Osteoblast (primary cell): ENCODE measurements at places on chromosomes 12 and 14.

GRCh38 chr12:105257321-105257728, 21.4 kb upstream of the APPL2 start:
- no peak for DNase-seq

DNA sequence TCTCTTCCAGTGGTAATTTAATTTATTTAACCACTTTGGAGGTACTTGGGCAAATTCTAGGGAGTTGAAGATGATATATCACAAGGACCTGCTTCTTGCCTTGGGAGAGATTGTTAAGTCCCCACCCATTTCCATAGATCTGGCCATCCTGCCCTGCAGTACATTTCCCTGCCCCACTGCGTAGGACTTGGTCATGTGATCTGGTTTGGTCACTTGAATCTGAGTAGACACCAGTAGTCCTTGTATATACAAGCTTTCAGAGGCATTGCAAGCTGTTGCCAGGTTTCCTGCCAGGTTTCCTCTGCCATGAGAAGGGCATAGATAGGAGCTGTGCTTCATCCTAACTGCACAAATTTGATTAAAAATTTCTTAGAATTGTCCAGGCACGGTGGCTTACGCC, 200.0 kb downstream of the ADAMTS20 start:
- DNase-seq, result no peak

DNA sequence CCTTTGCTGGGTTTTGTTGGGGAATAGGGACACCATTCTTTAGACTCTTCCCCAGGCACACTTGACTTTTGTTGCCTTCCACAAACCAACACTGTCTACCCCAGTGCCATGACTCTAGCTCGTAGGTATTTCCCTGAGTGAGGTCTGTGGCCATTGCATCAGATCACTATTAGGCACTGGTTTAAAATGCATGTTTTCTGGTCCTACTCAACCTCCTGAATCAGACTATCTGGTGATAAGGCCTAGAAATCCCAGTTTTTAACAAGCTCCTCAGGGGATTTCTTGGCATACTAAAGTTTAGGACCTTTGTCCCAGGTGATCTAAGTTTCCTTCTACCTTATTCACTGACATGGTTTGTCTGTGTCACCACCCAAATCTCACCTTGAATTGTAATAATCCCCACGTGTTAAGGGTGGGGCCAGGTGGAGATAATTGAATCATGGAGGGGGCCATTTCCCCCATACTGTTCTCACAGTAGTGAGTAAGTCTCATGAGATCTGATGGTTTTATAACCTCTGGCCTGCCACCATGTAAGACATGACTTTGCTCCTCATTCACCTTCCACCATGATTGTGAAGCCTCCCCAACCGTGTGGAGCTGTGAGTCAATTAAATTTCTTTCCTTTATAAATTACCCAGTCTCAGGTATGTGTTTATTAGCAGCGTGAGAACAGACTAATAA, 87.8 kb upstream of the PSMC1 start:
- peak; percentile 75 for DNase-seq

DNA sequence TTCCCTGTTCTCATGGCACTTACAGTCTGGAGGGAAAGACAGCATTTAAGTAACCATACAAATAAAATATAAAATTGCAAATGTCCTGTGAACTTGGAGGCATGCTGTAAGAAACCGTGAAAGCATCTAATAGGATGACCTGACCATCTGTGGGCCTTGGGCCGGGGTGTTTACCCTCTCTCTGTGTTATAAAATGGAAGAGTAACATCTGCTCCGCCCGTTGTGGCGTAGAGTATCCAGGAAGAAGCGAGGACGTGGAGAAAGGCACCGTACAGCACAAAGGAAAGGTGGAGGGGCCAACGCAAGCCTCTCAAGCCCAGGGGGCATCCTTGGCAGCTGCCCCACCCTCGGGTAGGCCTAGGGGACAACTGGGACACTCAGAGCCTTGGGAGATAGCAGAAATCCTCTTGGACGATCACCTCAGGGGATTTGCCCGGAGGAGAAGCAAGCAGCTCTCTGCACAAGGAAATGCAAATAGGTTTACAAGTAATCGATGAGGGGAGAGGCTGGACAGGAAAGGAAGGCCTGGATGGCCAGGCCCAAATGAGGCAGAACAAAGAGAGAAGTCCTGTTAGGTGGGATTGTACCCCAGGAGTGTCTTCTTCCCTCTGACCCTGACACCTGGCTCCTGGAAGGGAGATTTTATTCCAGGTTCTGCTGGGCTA, 26.2 kb downstream of the VSX2 start:
- no peak for DNase-seq

- no peak for DNase-seq
Measured at GRCh38 chr14:91100102-91100501, 13.8 kb upstream of the DGLUCY start.

- peak; percentile 73 for DNase-seq
Measured at GRCh38 chr12:122013791-122014590, 7.7 kb upstream of the BCL7A start.

GRCh38 chr12:77064896-77065360, 441 bp downstream of the E2F7 start:
- DNase-seq, result no peak

DNA sequence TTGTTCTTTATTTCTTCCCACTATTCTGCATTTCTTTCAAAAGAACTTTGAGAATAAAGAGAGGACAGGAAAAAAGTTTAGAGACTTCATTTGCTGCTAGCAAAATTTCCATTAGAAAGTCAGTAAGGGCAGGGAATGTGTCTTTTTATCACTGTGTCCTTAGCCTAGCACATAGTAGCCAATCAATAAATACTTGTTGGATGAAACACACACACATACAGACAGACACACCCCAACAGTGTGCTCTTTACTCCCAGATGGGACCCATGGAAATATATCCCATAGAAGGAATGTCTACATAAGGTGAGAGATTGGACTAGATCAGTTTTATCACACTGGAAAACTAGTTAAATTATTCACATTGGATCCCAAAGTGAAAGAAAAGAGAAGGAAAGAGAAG, 21.1 kb upstream of the ARID2 start:
- DNase-seq, result no peak

DNA sequence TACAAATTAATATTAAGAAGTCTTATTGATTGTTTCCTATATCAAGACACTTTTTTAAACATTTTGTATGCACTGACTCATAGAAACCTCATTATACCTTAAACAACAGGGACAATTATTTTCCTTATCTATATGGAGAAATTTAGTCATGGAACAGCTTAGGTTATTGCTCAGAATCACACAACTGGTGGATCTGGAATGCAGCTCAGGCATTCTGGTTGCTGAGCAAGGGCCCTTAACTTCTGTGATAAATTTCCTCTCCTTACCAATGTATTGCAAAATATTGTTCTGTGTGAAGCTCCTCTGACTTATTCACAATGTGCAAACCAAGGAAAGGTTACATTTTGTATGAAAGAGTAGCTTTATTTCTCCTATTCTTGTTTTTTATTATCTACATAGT, 817.8 kb downstream of the LRFN5 start:
- no peak for DNase-seq

- no peak for DNase-seq
Measured at GRCh38 chr12:54444206-54444605, 25.1 kb upstream of the ITGA5 start.

DNA sequence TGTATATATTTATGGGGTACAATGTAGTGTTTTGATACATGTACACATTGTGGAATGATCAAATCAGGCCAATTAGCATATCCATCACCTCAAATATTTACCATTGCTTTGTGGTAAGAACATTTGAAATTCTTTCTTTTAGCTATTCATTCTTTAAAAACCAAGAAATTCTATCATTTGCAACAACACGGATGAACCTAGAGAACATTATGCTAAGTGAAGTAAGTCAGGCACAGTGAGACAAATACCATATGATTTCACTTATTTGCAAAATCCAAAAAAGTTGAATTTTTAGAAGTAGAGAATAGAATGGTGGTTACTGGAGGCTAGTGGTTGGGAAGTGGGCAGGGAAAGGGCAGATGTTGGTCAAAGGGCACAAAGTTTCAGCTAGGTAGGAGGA, 129.3 kb upstream of the PTPRQ start:
- DNase-seq, result no peak

GRCh38 chr14:23861666-23862065, 91.9 kb upstream of the DHRS4 start:
- DNase-seq, result no peak

DNA sequence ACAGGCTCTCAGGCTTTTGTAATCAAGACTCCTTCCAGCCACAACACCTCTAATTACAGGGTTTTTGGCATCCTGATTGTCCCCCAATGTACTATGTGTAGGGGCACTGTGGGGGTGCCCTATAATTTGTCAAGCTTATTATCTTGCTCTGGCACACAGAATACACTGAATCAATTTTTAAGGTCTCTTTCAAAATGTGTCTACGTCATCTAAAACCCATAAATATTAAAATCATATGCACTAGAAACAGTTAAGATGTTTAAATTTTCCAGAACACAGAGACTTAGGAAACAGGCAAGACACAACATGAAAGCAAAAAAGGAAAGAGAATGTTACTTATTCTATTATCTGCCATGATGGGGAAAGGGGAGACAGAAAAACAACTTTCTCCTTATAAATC, 665.7 kb downstream of the NRXN3 start:
- no peak for DNase-seq

- no peak for DNase-seq
Measured at GRCh38 chr14:44699391-44699790, 192.3 kb upstream of the FSCB start.

- no peak for DNase-seq
Measured at GRCh38 chr12:55548756-55549155, 646 bp upstream of the OR6C4 start.

DNA sequence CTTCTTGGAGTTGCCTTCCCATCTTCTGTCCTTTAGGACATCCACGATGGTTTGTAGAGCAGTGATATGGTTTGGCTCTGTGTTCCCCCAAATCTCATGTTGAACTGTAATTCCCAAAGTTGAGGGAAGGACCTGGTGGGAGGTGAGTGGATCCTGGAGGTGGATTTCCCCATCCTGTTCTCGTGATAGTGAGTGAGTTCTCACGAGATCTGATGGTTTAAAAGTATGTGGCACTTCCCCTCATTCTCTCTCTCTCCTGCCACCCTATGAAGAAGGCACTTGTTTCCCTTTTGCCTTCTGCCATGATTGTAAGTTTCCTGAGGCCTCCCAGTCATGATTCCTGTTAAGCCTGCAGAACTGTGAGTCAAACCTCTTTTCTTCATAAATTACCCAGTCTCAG, 99.2 kb downstream of the BRMS1L start:
- no peak for DNase-seq

DNA sequence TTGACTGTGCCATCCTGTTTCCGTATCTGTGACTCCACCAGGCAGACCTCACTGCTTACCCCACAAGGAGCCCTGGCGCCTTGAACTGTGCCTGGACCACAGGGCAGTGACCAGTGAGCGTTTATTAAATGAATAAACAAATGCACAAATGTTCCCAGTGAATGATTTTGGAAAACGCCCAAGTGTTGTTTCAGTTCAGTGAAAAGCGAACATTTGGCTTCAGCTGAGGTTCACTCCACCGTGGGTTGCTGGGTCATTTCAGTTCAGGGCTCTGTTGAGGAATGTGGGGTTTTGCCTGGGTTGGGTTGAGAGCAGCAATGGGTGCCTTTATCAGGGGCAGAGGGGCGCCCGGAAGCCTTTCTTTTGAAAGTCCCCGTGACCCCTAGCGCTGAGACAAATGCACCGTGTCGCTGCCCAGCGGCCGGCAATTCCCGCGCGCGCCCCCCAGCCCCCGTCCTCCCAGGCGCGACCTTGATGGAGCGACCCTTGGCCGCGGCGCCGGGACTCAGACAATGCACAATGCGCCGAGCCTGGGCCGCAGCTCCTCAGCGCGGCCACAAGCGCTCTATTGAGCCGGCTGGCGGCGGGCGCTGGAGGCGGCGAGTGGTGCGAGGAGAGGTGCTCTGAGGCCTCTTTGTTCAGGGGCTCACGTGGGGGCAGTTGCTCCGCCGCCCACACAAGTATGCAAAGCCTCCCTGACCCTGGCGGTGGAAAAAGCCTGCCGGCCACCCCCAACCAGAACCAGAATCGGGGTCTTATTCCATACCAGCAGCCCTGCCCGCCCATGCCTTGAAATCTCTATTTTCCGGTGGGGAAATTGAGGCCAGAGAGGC, 40.5 kb upstream of the CLMN start:
- no peak for DNase-seq

DNA sequence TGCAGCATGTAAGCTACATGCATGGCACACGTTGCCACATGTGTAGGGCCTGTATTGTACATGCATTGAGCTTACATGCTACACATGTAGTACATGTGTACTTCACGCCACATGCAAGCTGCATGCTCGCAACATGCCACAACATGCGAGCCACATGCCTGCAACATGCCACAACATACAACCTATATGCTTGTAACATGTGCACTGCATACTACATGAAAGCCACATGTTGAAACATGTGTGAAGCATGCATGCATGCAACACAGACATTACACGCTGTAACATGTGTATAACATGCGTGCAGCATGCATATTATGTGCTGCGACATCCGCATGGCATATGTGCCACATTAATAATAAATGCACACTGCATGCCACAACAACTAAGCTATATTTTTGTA, 9.1 kb upstream of the TMTC1 start:
- no peak for DNase-seq
